ENCODE measurements at places on chromosomes 5 and 9.

GRCh38 chr5:36392818-36393217 is 91.1 kb upstream of the RANBP3L start:
- DNase-seq, result no peak

DNA sequence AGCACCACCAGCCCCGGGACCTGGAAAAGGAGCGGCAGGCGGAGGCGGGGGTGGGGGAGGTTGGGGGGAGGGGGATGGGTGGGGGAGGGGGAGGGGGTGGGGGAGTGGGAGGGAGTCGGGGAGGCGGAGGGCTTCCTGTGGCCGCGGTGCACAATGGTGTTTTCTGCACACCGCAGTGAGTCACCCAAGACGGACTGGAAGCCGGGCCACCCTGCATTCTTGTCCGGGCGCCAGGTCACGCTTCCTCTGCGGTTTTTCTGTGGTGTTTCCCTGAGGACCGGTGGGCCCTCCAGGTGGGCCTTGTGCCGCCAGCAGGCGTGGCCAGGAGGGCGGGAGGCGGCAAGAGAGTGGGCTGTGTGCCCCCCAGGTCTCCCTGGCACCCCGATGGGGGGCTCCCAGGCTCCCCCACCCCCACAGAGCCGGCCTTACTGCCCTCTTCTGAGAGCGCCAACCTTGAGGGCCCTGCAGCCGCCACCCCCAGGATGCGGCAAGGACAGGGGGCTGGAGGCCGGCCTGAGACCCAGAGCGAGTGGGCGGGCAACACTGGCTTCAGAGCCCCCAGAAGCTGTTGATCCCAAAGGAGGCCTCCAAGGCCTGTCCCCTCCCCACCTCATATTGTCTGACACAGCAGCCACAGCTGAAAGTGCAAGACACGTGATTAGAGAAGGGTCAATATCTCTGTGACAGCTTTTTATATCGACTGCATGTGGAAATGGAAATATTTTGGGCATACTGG is 11.1 kb downstream of the EXD3 start:
- peak; percentile 99 for DNase-seq

DNA sequence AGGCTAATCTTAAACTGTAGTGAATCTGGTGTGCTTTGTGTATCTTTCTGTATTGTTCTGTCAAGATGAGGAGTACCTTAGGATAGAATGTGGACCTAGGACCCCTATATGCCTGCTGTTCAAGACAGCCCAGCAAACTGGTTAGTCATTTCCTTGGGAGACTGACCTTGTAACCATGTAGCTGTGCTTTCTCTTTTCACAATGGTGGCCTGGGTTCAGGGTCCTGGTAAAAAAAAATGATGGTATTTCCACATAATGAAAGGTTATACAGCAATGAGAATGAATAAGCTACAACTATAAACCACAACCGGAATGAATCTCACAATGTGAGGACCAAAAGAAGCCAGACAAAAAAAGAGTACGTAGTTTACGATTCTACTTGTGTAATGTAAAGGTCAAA is 36.4 kb upstream of the F2RL1 start:
- no peak for DNase-seq

GRCh38 chr5:80216753-80217596 is 38.9 kb downstream of the SERINC5 start:
- no peak for DNase-seq

GRCh38 chr5:148848393-148849031 is 22.1 kb downstream of the ADRB2 start:
- no peak for DNase-seq

DNA sequence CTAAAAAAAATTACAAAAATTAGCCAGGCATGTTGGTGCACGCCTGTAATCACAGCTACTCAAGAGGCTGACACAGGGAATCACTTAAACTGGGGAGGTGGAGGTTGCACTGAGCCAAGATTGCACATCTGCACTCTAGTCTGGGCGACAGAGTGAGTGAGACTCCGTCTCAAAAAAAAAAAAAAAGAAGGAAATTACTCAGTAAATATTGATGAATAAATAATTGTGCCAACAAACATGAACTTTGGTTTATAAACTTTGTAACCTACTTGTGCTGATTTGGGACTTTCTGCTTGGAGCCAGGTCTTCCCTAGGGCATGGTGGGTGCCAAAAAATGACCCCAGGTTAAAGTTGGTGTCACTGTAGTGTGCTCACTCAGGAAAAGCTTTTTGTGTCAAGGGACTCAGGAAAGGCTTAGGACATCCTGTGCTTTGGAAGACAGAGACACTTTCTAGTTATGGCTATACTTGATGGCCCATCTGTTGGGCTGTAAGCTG is 19.0 kb downstream of the ABLIM3 start:
- DNase-seq, result no peak

- no peak for DNase-seq
These were observed 250.1 kb downstream of the PBX3 start for GRCh38 chr9:125997196-125997823.

DNA sequence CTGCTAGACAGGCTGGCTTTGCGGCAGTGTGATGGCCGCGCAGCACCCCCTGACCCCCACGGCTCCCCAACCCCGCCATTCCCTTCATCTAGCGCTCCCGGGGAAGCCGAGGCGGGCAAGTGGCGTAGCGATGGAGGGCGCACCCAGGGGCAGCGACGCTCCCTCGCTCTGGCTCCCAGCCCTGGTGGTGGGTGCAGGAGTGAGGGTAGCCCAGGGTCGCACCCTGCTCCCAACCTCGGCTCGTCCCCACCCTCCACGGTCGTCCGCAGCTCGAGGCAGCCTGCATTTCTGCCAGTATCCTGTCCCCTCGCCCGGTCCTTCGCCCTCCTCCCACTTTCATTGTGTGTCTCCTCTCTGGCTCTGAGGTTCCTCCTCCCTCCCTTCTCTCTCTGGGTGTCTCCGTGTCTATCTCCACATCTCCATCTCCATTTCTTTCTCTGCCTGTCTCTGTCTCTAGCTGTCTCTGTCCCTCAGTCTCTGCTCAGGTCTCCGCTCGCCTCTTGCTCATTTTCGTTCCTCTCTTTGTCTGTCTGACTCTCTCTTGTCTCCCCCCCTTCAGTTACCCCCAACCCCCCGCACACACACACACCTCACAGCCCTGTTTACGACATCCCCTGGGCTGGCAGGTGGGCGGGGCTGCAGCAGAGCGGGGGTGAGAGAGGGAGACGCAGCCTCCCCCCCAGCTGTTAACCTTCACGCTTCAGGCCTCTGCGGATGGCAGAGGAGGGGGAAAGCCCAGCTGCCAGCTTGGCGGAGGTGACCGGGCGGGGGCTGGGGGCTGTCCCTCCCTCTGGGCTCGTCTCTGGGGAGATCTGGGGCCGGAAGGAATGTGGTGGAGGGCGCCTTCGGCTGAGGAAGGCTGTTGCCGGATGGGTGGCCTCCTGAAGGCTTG is 48.7 kb upstream of the PSD2 start:
- DNase-seq, result no peak

GRCh38 chr5:153543288-153543687 is 52.8 kb downstream of the GRIA1 start:
- no peak for DNase-seq

GRCh38 chr9:124478354-124478753 is 28.1 kb downstream of the ADGRD2 start:
- no peak for DNase-seq

GRCh38 chr9:115291841-115292240 is 173.9 kb upstream of the TNC start:
- DNase-seq, result no peak

- DNase-seq, result no peak
These were observed 63.7 kb upstream of the IER5L start for GRCh38 chr9:129241725-129242124.

DNA sequence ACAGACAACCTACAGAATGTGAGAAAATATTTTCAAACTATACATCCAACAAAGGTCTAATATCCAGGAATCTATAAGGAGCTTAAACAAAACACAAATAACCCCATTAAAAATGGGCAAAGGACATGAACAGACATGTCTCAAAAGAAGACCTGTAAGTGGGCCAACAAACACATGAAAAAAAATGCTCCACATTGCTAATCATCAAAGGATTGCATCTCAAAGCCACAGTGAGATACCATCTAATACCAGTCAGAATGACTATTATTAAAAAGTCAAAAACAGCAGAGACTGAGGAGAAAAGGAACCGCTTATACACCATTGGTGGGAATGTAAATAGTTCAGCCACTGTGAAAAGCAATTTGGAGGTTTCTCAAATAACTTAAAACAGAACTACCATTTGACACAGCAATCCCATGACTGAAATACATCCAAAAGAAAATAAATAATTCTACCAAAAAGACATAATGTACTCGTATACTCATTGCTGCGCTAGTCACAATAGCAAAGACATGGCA is 39.1 kb upstream of the C5orf63 start:
- DNase-seq, result no peak

- DNase-seq, result no peak
These were observed 20.6 kb downstream of the OR2V2 start for GRCh38 chr5:181167814-181168488.

- peak; percentile 74 for DNase-seq
These were observed 678 bp downstream of the SLC2A6 start for GRCh38 chr9:133477992-133478850.

DNA sequence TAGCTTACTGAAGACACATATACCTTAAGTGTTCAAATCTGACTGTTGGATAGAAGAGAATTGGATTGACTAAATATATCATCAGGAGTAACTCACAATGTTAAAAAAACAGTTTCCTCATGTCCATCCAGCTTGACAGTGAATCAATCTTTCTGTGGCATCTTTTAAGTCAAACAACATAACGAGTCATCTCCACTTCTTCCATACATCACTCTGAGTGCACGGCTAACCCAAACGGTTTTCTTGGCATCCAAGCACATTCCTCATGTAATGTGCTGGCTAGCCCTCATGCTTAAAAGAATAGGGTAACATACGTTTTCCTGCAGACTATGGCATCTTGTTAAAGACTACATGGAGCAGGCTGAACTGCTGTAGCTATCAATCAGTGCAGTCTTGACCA is 291.5 kb upstream of the TRPC7 start:
- no peak for DNase-seq

DNA sequence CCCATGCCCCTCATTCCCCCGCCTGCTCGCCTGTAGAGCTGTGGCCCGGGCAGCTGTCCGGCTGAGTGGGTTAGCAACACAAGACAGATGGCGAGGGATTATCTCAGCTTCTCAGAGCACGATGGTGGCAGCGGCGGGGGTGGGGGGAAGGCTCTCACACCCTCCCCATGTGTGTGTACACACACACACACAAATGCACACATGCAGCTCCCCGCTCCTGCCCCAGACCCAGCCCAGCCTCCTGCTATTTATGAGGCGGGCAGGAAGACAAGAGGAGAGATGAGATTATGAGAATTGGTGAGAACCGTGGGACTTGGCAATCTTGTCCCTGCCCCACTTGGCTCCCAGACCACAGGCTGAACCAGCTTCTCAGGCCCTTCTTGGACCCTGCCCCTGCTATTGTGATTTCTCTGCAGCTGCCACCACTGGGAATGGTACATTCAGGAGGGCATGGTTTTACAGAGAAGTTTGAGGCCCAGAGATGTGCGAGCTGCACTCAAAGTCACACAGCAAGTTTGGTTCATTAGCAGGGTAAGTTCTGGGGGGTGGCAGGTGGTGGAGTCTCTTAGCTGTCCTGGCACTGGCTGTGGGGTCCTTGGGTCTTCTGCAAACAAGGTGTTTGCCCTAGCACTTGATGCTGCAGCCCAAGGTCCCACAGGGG is 51.0 kb upstream of the PSD2 start:
- no peak for DNase-seq

DNA sequence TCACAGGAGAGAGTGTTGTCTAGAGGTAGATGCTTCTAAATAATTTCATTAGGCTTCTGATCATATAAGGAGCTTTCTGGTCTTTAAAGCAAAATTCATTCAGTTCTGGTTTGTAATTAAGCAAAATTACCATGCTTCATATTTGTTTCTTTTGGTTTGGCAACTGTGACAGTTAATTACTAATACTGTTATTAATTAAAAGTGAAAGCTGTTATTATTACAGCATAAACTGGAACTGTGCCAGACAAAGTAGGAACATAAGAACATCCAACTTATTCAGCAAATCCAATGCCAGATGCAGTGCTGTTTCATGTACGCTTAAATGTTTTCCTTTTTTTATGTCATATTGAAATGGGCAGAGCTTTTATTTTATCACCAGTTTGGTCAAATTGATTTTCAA is 70.4 kb upstream of the DAB2 start:
- DNase-seq, result no peak
